ENCODE measurements at places on chromosomes 7 and 10. TPM values are rescaled to one million over a fixed set of nuclear protein-coding genes. Genes with fewer than 3 reads are reported as not detected.

Gene AOAH
- 5.9 TPM for total RNA-seq

DNA sequence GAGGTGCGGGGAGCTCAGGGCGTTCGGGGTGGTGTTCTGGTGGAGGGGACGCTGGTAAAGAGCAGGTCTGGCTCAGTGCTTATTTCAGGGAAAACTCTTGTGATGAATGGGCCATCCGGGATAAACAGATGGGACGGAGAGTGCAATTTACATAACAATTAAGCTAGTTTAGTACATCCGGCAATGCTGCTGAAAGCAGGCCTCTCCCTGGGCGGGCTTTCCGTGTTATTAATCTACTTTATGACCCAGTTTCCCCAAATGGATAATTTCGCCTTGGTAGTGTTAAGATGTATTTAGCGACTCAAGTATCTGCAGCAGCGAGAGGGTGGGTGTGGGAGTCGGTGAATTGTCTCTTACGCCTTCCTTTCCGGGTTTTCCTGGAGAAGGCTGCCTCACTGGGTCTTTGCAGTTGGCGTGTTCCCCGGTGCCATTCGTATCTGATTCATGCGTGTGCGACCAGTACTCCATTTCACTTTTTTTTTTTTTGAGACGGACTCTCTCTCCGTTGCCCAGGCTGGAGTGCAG, 25.2 kb downstream of the FOXK1 start:
- no peaks in the 10 kb centered on the region for H3K36me3 ChIP-seq
- peaks cover 71% of the 10 kb centered on the region for H3K27me3 ChIP-seq
- H3K4me3 ChIP-seq, result peak overlapping the region; percentile 58
- peak; percentile 81 for DNase-seq
- H3K4me1 ChIP-seq, result peaks cover 44% of the 10 kb centered on the region
- peak overlapping the region; percentile 46 for H3K27ac ChIP-seq

Gene NAPEPLD
- total RNA-seq, result 14.6 TPM

- no peak for DNase-seq
- no peak overlapping the region for H3K4me3 ChIP-seq
- H3K27ac ChIP-seq, result no peak overlapping the region
- H3K27me3 ChIP-seq, result no peaks in the 10 kb centered on the region
- no peaks in the 10 kb centered on the region for H3K36me3 ChIP-seq
Measured at GRCh38 chr7:20284003-20284770, 46.5 kb upstream of the ITGB8 start.

- H3K27ac ChIP-seq, result no peak overlapping the region
- H3K27me3 ChIP-seq, result peaks cover 23% of the 10 kb centered on the region
- no peaks in the 10 kb centered on the region for H3K36me3 ChIP-seq
- H3K4me3 ChIP-seq, result no peak overlapping the region
- peaks cover 8% of the 10 kb centered on the region for H3K4me1 ChIP-seq
- no peak for DNase-seq
Measured at GRCh38 chr10:66931949-66932343, 6.1 kb downstream of the LRRTM3 start.

- H3K27me3 ChIP-seq, result no peaks in the 10 kb centered on the region
- no peak overlapping the region for H3K27ac ChIP-seq
- peak; percentile 16 for DNase-seq
- no peaks in the 10 kb centered on the region for H3K36me3 ChIP-seq
- peaks cover 9% of the 10 kb centered on the region for H3K4me1 ChIP-seq
Measured at GRCh38 chr7:13117103-13117502, 429.7 kb downstream of the ARL4A start.

DNA sequence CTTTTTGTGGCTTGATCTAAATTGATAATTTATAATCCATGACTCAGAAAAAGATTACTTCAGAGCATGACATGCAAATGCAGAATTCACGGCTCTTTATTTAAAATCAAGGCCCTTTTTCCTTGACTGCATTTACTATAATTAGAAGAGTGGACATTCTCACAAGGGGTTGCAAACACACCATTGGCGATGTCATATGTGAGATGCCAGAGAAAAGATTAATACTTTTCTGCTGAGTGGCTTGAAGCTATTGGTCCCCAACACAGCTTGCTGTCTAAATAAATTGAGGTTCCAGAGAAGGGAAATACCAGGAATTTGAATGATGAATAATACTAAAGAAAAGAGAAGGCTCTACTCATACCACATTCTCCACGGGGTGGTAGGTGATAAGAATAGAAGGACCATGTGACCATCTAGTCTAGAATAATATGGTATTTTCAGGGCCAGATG, 78.7 kb upstream of the ARID5B start:
- no peak overlapping the region for H3K4me3 ChIP-seq
- H3K27ac ChIP-seq, result no peak overlapping the region
- H3K36me3 ChIP-seq, result no peaks in the 10 kb centered on the region
- no peak for DNase-seq

- H3K4me1 ChIP-seq, result peaks cover 3% of the 10 kb centered on the region
- no peaks in the 10 kb centered on the region for H3K36me3 ChIP-seq
- H3K27me3 ChIP-seq, result no peaks in the 10 kb centered on the region
- no peak for DNase-seq
- no peak overlapping the region for H3K4me3 ChIP-seq
- no peak overlapping the region for H3K27ac ChIP-seq
Measured at GRCh38 chr10:91319336-91319735, 90.8 kb upstream of the HECTD2 start.

GRCh38 chr10:1050554-1050953, 1.6 kb upstream of the IDI1 start:
- peak overlapping the region; percentile 80 for H3K4me3 ChIP-seq
- H3K36me3 ChIP-seq, result no peaks in the 10 kb centered on the region
- peak overlapping the region; percentile 100 for H3K27ac ChIP-seq
- H3K4me1 ChIP-seq, result peaks cover 14% of the 10 kb centered on the region
- H3K27me3 ChIP-seq, result no peaks in the 10 kb centered on the region
- peak; percentile 36 for DNase-seq

- H3K4me3 ChIP-seq, result no peak overlapping the region
- DNase-seq, result no peak
- H3K4me1 ChIP-seq, result no peaks in the 10 kb centered on the region
- no peak overlapping the region for H3K27ac ChIP-seq
Measured at GRCh38 chr10:90557385-90557784, 300.5 kb downstream of the HTR7 start.

Gene TAC1
- total RNA-seq, result 0.68 TPM

Gene PTPRN2
- total RNA-seq, result 3.0 TPM

- H3K4me3 ChIP-seq, result no peak overlapping the region
- DNase-seq, result no peak
- peaks cover 7% of the 10 kb centered on the region for H3K4me1 ChIP-seq
- no peaks in the 10 kb centered on the region for H3K36me3 ChIP-seq
Measured at GRCh38 chr7:37283716-37284115, 164.9 kb downstream of the ELMO1 start.

Gene NEUROG3
- not detected for total RNA-seq

Gene C10orf71
- not detected for total RNA-seq

DNA sequence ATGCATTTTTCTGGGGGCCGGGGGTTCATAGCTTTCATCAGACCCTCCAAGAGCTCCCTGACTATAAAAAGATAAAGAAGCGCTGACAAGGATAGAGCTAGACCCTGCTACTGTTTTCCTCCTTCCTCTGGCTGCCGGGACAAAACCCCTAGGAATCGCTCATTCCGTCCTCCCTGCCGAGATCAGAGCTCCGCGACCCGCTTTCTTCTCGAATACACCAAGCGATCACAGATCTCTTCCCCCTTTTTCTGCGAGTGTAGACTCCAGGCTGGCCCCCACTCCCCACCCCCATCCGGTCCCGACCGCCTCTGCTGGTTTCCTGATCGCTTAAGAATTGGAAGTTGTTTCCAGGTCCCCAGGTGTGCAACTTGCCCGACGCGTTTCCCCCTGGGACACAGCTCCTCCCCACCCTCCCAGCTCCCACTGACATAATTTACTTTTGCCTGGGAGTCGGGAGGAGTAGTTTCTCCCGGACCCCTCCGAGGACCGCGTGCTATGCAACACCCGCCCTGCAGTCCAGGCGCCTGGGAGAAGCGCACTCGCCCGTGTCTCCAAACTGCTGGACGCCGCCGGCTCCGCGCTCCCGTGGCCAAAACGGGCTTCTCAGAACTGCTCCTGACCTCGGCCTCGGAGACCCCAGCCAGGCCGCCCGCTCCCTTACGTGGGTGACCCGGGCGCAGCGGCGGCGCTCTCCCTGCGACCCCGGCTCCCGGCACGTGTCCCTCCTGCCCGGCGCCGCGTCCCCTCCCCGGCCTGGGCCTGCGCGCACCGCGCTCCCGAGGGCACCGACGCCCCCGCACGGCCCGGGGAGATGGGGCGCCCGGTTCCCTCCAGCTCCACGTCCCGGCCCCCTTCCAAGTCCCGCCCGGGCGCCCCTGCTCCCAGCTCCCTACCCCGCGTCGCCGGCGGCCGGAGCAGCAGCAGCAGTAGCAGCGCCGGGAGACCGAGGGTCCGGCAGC, 552 bp downstream of the IL15RA start:
- H3K4me1 ChIP-seq, result peaks cover 3% of the 10 kb centered on the region
- peaks cover 97% of the 10 kb centered on the region for H3K27me3 ChIP-seq
- peak overlapping the region; percentile 62 for H3K4me3 ChIP-seq
- H3K27ac ChIP-seq, result no peak overlapping the region
- no peaks in the 10 kb centered on the region for H3K36me3 ChIP-seq

Gene FLNC
- total RNA-seq, result 23.7 TPM

DNA sequence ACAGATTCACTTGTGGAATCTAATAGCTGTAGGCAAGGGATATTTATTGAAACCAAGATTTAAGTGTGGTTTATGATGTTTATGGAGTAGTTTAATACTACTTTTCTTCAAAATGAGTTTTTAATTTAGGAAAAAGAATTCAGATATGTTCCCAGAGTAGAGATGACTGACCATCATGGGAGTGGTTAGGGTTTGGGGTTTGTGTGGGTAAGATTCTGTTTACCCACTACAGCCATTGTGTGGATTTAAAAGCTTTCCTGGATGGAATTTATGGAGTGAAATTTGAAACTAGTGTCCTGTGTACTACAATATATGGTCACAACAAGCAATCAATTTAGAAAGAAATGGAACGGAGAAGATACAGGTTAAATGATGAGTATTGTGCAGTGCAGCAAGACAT, 453.5 kb downstream of the AUTS2 start:
- no peak overlapping the region for H3K27ac ChIP-seq
- H3K36me3 ChIP-seq, result no peaks in the 10 kb centered on the region
- DNase-seq, result no peak
- no peak overlapping the region for H3K4me3 ChIP-seq
- H3K27me3 ChIP-seq, result no peaks in the 10 kb centered on the region
- no peaks in the 10 kb centered on the region for H3K4me1 ChIP-seq

Gene NUDT13
- 3.0 TPM for total RNA-seq

DNA sequence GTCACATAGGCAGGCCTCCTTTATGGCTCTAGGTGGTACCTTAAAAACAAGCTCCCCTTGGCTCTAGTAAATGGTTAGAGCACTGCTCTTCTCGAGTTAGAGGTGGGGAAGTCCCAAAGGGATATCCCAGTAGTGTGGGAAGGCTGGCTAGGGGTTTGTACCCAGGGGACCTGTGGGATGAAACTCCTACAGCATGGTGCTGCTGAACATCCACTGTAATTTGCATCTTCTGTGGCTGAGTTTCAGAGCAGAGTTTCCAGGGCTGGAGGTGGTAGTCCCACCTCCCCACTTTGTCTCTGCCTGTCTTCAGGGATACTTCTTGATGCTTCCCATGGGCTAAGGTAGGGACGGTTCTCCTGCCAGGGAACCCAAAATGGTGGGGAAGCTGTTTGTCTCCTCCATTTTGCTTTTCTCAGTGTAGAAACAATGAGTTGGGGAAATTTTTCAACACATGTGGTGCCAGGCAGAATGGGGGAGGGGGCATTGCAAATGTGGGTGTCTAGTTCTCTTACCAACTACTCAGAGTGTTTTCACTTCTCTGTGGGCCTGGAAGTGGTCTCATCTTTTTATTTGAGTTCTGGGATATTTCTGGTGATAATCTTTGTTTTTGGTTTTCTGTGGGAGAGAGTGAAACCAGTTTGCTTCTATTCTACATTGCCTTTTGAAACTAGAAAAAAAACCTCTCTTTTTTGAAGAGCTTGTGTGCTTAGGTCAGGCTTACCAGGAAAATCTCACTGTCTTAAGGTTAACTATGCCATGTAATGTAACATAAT, 36.3 kb downstream of the SCART1 start:
- no peaks in the 10 kb centered on the region for H3K4me1 ChIP-seq
- no peaks in the 10 kb centered on the region for H3K36me3 ChIP-seq
- no peak overlapping the region for H3K27ac ChIP-seq
- no peak for DNase-seq

DNA sequence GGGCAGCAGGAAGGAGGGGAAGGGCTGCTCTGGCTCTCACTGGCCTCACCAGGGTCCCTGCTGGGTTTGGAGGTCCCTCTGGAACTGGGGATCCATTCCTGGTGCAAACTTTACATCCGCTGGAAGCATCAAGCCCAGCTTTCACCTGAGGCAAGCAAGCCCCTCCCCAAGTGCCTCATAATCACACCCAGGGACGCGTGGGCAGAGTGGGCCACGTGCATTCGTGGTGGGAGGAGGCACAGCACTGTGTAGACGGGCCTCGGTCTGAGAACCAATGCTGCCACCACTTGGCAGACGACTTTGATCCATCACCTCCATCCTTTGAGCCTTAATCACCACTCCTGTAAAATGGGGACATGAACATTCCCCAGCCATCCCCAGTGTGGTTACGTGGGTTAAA, 74.1 kb downstream of the VWA2 start:
- DNase-seq, result no peak
- no peaks in the 10 kb centered on the region for H3K4me1 ChIP-seq
- H3K4me3 ChIP-seq, result no peak overlapping the region
